ENCODE measurements at places on chromosomes 11 and 22.

DNA sequence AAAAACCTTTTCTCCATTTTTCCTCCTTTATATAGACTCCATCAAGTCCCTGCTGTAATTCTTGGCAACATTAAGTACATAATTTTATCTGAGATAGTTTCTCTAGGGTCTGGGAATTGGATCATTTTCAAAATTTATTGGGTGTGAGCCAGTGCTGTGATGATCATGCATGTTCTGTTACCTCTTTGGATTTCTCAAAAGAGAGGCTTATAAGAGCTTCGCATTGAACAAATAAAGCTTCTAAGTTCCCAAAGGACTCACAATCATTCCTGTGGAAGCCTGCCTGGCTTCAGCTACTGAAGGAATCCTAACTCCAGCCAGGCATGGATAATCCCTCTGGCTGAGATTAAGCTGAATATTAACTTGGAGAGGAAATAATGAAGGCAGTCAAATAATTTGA is 208.5 kb downstream of the RAB38 start:
- DNase-seq = no peak

DNA sequence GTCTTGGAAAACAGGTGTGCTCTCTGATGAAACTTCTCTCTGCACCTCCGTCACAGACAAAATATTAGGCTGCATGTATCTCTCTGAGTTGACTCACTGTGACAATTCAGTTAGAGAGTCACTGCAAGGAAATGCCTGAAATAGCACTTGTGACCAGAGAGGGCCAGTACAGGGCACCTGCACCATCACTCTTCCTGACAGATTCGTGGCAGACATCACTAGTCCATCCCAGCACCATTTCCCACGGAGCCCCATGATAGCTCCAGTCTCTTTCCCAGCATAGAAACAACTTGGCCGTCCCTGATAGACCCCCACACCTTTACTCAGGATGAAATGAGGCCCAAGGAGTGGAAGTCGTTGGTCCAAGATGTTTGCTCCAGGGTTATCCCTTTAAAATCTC is 73.3 kb upstream of the ISX start:
- no peak for DNase-seq

DNA sequence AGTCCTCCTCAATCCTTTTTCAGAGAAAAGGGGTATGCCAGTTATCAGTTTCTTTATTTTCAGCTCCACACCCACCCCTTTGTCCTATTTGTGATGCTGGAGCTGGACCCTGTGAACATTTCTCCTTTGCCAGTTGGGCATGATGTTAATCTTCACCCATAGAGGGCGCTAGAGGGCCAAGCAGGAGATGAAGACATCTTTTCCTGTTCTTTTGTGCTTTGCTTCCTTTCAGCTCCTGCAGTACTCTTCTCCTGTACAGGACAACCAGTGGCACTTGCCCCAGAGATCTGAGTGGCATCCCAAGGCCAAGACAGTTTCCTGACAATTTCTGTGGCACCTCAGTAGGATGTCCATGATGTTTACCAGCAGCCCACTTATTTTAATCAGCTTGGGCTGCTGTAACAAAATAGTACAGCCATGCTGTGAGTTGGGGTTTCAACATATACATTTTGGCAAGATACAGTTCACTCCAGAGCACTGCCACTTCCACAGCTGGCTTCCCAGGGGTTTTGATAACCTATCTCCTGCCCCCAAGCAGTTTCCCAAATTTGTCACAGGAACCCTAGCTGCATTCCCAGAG is 4.6 kb downstream of the SAA2 start:
- DNase-seq = peak; percentile 33

DNA sequence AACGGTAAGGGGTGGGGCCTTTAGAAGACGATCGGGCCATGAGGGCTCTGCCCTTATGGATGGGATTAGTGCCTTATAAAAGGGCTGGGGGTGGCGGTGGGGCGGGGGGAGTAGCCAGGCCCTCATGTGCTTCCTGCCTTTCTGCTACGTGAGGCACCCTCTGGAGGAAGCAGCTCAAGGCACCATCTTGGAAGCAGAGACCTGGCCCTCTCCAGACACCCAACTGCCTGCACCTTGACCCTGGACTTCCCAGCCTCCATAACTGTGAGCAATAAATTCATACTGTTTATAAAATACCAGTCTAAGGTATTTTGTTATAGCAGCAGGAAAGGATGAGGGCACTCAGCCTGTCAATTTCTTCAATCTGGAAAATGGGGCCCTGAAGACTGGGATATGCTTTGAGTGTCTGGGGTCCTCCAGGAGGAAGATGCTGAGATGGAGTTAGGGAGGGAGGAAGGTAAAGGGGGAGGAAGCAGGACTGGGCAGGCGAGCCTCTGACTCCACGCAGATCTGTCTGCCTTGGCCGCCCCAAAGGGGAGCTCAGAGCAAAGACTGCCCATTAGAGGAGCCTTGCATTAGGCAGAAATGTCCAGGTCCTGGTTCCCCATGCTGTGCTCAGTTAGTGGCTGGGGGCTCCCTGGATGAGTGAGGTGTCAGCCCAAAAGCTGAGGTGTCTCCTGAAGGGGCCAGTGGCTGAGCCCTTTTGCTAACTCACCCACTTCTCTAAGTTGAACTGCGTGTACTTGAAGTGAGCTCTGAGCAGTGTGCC is 5.3 kb downstream of the CABP2 start:
- DNase-seq = no peak

DNA sequence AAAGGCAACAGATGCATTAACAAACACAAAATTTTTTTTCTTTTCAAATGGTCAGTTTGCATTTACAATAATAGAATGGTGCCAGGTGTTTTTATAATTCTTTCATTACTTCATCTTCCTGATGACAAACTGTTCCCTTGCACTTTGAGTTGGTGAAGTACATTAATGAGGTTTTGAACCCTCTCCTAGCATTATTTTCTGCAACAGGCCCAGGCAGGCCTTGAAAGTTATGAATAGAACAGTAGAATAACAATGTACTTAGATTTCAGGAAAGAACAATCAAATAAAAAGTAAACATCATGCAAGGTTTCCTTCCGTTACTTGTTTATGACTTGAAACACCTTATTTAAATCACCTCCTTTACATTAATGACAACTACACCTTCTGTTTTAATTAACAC is 9.6 kb downstream of the BTG4 start:
- no peak for DNase-seq

- no peak for DNase-seq
Measured at GRCh38 chr11:665704-666281, 28.7 kb downstream of the DRD4 start.

DNA sequence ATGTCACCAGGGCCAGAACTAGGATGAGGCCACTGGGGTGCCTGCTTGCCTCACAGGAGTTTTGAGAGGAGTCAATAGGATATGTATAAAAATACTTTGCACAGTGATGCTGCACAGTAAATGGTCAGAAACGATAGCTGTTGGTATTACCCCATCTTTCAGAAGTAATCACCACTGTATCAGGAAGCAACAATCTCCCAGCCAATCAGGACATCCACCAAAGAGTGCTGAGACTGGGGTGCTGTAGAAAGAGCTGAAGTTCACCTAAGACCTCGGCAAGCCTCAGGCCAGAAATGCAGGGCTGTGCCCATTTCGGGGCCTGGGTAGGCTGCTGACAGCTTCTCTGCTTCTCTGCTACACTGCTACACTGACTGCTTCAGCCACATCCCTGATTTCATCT is 17.4 kb downstream of the LMO2 start:
- DNase-seq = no peak

GRCh38 chr11:117535201-117535849 is 207.7 kb downstream of the CEP164 start:
- no peak for DNase-seq

GRCh38 chr22:38824585-38824984 is 19.2 kb downstream of the NPTXR start:
- no peak for DNase-seq

- DNase-seq = no peak
Measured at GRCh38 chr11:120031156-120031555, 106.8 kb downstream of the TRIM29 start.

GRCh38 chr11:124481365-124482323 is 36.1 kb upstream of the OR8B8 start:
- no peak for DNase-seq

DNA sequence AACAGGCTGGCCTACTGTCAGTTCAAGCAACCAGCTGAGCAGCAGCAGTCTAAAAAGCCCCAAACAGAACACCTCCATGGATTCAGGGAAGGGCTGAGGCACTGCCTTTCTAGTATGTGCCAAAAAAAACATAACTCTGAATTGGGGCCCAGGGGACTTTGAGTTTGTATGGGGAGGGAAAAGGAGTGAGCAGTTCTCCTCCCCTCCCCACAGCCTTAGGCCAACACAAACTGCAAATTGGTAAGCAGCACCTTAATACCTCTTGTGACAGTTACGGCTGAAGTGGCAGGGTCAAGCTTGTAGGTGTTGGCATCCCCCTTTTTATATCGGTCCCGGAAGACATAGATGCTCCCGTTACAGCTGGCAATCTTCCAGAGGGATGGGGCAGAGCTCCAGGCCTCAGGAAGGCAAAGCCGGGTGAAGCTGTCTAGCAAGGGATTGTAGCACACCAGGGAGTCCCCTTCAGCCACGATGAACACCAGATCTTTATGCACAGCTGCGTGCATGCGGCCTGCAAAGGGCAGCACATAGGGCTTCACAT is 6.0 kb downstream of the KBTBD4 start:
- DNase-seq = no peak

DNA sequence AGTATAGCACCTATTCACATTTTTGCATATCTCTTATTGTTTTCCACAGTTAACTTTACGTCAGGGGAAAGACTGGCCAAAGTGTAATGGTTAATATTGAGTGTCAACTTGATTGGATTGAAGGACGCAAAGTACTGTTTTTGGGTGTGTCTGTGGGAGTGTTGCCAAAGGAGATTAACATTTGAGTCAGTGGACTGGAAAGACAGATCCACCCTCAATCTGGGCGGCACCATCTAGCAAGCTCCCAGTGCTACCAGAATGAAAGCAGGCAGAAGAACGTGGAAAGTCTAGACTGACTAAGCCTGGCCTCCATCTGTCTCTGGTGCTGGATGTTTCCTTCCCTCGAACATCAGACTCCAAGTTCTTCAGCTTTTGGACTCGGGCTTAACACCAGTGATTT is 1900.7 kb upstream of the RAG2 start:
- no peak for DNase-seq

DNA sequence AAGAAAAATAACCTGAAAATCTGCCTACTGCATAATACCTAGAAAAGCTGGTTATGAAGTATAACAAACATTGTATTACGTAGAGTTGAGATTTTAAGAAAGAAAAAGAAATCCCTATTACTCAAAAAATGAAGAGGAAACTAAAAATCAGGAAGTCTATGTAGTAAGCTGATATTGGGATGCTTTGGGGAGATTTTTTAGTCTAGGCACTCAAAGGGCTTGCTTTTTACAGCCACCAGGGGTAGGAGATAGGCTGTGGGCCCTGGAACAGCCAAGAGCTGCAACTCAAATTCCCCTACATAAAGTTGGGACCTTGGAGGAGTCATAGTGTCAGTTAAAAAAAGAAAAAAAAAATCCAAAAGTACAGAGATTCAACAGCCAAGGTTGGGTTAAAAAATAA is 90.4 kb downstream of the RELT start:
- DNase-seq = no peak

- no peak for DNase-seq
Measured at GRCh38 chr22:33126881-33127280, 68.7 kb upstream of the SYN3 start.

- DNase-seq = no peak
Measured at GRCh38 chr22:50305923-50306566, 1.4 kb downstream of the PLXNB2 start.

GRCh38 chr11:71210861-71211260 is 41.5 kb downstream of the SHANK2 start:
- DNase-seq = no peak
